Renal cortex interstitium (tissue), 15 donors: ENCODE measurements at places on chromosomes 11 and 22.
A peak's percentile ranks its signal among the peaks of the same experiment; 100 is the strongest.

- no peak for DNase-seq
Measured at GRCh38 chr11:76186776-76187279, 19.5 kb downstream of the WNT11 start.

- no peak for DNase-seq
Measured at GRCh38 chr22:33314316-33314715, 256.1 kb upstream of the SYN3 start.

- no peak for DNase-seq
Measured at GRCh38 chr11:47288066-47288465, 18.1 kb downstream of the MADD start.

GRCh38 chr11:127844876-127845275 is 742.5 kb downstream of the ETS1 start:
- DNase-seq = no peak

GRCh38 chr11:128840783-128841182 is 26.3 kb downstream of the KCNJ1 start:
- DNase-seq = no peak

DNA sequence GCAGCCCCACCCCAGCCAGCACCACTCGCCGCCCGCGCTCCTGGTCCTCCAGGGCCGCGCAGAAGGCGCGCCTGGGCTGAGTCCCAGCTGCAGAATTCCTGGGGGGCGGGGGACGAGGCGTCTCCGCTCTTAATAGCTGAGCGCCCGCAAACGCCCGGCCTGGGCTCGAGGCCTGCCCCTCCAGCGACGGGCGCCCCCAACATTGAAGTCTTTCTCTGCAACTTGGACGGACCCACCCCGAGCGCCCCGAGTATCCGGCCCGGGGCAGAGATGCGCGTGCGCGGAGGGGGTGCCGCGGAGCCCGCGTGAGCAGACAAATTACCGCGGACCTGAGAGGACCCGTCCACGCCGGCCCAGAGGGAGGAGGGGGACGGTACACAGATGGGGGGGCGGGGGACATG is 6.7 kb upstream of the SYT7 start:
- peak; percentile 37 for DNase-seq

GRCh38 chr11:117457031-117457785 is 129.6 kb downstream of the CEP164 start:
- DNase-seq = no peak

GRCh38 chr11:122642472-122642922 is 13.0 kb upstream of the UBASH3B start:
- no peak for DNase-seq

DNA sequence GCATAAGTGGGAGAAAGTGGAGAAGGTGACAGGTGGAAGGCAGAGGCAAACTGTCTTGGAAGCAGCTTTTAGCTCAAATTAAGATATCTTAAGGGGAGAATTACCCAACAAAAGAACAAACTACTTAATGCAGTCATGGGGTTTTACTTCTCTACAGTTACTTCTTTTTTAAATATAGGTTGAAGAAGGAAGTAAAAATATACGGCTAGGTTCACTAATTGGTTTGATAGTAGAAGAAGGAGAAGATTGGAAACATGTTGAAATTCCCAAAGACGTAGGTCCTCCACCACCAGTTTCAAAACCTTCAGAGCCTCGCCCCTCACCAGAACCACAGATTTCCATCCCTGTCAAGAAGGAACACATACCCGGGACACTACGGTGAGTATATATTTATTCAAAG is 40.8 kb downstream of the PDHX start:
- no peak for DNase-seq

GRCh38 chr22:19038728-19039447 is 83.3 kb downstream of the DGCR2 start:
- no peak for DNase-seq

DNA sequence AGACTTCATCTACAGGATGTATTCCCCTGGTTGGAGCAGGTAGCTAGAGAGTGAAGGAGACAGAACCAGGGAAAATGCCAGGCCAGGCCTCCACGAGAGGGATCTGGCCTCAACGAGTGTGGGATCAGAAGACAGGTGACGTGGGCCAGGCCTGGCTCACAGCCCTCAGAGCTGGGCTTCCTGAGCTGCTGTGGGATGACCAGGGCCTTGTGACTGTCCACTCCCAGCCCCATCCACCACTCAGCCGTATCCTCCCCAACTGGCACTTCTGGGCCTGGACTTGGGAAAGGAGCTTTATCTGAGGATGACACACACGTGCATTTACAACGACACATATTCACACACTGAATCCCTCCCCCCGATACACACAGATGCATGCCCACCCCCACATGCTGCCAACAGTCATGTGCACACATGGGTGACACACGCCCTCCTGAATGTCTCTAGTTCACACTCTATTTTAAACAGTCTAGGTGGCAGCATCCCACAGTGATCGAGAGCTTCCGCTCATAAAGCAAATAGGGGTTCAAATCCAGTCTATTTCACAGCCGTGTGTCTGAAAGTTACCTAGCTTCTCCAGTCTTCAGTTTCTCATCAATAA is 93.1 kb downstream of the TP53I11 start:
- no peak for DNase-seq

DNA sequence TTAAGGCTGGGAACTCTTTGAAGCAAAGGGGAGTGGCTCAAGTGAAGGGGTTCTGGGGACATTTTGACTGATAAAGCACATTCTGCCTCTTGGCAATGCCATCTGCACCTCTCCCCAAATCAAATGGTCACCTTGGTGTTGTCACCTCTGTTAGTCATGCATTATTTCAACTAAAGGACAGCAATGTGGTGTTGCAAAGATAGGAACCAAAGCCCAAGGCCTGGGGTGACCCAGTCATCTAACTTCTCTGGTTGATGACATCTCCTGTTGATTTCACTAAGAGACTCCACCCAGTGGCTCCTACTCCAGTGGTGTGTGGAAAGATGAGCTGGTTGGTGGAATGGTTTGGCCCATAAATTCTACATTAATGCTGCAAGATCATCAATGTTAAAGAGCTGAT is 7.8 kb upstream of the MS4A1 start:
- DNase-seq = no peak

DNA sequence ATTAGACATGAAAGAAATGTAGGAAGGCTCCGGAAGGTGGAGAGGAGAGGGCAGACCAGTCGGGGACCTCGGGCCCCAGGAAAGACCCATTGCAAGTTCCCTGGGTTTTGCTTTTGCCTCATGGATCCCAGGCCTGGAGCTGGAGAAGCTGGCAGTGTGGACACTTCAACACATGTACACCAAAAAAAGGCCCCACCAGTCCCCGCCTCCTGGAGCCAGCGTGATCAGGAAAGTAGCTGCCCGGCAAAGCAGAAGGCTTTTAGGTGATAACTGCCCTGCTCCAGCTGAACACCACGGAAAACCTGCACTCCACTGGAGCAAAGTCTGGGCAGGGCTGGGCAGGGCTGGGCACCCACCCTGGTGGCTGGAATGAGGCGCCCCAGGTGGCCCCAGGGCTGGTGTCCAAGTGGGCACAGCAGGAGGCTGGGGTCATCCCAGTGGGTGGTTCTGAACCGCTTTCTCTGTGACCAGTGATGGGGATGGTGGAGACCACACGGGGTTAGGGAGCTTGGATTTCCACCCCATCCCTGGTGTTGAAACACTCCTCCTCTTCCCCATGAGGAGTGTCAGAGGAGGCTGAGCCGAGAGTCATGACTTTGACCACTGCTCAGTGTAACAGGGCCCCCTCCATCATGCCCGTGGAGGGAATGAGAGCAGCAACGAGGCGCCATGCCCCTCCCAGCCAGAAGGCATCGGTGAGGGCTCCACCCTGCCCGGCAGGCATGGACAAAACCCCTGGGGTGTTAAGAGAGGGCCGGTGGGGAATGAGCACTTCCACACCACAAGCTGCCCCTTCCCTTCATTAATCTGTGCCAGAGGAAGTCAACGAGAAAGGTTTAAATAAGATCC is 16.9 kb upstream of the MUC5AC start:
- no peak for DNase-seq

GRCh38 chr11:30707110-30707509 is 121.0 kb upstream of the MPPED2 start:
- no peak for DNase-seq

GRCh38 chr11:2071748-2072385 is 67.3 kb downstream of the IGF2 start:
- DNase-seq = no peak

- no peak for DNase-seq
Measured at GRCh38 chr11:26742966-26743365, 21.1 kb upstream of the SLC5A12 start.

DNA sequence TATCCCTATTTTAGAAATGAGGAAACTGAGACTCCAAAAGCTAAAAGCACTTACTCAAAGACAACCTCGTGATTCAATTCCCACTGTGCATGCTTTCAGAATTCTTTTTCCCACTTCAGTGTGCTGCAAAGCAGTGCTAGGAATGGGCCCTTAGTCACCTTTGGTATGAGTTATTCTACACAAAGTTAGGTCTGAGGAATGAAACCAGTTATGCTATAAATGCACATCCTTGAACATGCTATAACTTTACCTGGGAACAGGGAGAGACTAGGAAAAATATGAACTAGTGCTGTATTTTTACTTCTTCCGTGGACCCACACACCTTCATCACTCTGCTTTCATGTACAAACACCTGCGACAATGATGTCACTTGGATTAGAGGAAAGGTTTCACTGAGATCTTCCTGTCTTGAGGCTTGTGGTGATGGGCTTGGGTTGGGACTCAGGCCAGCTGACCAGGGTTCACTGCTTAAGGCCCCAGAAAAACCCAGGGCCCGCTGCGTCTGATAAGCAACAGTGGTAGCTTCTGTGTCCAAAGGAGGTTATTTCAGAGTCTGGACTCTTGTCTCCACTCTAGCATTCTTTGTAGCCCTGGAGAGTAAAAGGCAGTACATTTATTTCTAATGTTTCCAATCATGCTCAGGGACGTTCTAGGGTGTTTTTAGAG is 81.6 kb downstream of the ZC3H12C start:
- no peak for DNase-seq

DNA sequence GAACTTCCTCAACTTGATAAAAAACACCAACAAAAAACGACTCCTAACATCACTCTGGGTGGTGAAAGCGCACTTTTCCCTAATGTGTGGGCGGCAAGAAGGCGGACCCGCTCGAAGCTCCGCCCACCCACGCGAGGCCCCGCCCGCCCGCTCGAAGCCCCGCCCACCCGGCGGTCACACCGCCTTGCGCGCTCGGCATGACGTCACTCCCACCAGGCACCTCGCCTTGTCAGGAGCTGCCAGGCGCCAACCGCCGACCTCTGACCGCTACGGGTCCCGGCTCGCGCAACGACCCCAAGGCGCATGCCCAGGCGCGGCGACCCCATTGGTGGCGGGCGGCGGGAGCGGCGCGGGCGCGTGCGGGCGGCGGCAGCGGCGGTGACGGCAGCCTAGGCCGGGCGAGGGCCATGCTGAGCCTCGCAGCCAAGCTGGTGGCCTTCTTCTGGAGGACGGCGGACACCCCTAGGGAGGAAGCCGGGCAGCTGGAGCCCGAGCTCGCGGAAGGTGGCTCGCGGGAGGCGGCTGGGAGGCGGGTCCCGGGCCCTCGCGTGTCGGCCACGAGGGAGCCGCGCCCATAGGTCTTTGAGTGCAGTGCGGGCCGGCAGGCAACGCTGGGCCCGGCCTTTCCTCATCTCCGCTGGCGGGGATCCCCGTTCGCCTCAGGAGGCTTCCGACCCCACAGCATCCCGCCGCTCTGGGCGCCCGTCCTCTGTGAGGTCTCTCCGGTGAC is at the start of gene MOV10L1:
Gene MOV10L1, plus strand, starts transcription at position 325 of the 730 bp plus-strand sequence. Its CDS starts 83 bp downstream, at position 408.
- no peak for DNase-seq

DNA sequence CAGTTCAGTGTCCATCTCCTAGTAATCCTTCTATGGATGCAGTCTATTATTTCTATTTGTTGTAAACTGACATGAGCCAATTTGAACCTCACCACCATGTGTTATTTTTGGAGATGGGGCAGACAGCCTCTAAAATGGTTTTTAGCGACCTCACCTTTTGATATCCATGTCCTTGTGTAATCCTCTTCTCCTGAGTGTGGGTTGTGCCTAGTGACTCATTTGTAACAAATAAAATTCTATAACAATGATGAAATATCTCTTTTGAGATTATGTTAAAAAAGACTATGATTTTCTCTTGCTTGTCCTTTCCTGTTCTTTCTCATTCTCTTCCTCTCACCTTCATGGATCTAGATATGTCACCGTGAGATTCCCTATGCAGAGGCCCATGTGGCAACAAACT is 554.6 kb upstream of the ANO3 start:
- DNase-seq = no peak

DNA sequence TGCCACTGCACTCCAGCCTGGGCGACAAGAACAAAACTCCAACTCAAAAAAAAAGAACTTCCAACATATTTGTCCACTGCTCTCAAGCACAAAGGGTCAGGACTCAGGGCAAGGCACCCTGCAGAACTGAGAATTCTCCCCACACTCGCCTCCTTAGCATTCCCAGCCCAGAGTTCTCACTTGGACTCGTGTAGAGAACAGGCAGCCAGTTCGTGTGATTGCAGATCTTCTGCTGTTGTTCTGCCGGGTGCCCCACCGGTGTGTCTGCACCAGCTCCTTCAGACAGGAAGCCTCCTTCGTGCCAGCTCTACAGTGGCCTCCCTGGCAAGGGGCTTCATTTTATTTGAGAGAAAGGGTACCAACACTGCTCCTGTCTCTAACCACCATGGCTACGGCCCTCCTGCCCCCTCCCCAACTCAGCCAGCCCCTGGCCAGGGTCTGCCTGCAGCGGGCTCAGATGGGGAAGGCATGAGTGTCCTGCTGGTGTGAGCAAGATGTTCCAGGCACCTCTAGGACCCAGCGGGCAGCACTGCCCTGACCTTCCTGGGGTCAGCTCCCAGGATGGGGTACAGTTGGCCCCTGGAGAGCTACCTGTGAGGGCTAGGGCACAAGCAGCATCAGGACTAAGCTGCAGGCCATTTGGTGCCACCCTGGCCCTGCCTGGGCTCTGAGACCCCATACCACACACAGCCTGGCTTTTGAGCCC is 19.5 kb upstream of the SCGB1A1 start:
- no peak for DNase-seq

DNA sequence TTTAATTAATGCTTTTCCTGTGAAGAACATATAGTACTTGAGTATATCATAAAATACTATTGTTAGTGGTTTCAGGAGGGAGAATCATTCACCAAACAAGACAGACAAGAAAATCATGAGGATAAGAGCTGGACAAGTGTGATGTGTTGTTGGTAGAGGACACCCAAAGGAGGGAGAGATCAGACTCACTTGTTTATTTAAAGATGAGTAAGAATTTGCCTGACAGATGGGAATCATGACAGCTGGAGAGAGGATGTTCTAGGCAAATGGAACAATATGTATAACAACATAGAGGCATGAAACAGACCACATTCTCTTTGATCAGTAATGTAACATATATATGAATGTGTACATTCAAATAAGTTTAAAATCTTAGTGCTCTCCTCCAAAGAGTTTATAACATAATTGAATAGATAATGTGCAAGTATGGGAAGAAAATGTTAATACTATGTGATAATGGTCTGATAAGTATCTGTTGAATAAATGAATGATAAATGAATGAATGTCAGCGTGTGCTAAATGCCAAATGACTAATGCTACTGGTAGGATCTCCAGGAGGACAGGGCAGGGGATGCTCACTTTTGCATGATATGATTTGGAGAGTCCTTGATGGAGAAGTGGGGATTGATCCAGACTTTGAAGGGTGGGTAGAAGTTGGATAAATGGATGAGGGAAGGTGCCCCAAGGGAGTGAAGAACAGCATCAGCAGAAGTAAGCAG is 228.9 kb upstream of the SORL1-AS1 start:
- no peak for DNase-seq

- DNase-seq = peak; percentile 34
Measured at GRCh38 chr11:116641561-116642045, 131.2 kb downstream of the BUD13 start.
